Effector memory CD8-positive, alpha-beta T cell (primary cell): ENCODE measurements at places on chromosomes 1 and 21.

DNA sequence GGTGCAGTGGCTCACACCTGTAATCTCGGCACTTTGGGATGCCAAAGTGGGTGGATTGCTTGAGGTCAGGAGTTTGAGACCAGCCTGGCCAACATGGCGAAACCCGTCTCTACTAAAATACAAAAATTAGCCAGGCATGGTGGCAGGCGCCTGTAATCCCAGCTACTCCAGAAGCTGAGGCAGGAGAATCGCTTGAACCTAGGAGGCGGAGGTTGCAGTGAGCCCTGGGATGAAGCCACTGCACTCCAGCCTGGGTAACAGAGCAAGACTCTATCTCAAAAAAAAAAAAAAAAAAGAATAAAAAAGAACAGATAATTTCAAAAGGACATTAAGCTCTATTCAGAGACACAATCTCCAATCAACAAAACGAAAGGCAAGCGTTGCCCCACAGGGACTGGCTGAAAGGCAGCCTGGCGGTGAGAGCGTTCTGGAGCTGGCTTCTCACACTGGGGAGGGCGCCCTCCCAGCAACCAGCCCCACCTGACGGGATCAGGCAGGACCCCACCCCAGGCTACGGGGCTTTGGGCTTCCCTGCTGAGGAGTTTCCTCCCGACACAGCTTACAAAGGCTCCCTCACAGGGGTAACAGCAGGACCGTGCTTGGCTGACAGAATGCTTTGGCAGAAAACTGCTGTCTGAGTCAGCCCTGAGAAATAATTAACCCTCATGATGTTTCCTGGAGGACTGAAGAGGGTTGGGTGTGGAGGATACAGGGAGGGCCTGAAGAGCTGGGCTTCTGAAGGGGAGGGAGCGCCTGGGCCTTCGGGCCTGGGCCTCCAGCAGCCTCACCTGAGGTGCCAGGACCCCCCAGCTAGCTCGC is 31.1 kb upstream of the SRP9 start:
- no peak for DNase-seq

DNA sequence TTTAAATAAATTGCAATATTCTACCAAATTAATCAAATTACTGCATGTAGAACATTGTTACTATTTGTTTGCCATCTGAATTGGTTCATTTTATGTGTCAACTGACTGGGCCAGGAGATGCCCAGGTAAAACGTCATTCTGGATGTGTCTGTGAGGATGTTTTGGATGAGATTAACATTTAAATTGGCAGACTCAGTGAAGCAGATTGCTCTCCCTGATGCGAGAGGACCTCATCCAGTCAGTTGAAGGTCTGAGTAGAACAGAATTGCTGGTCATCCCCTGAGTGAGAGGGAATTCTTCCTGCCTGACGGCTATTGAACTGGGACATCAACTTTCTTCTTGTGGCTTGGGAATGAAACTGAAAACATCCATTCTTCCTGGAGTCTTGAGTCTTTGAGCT is 122.0 kb upstream of the GREM2 start:
- DNase-seq, result no peak

DNA sequence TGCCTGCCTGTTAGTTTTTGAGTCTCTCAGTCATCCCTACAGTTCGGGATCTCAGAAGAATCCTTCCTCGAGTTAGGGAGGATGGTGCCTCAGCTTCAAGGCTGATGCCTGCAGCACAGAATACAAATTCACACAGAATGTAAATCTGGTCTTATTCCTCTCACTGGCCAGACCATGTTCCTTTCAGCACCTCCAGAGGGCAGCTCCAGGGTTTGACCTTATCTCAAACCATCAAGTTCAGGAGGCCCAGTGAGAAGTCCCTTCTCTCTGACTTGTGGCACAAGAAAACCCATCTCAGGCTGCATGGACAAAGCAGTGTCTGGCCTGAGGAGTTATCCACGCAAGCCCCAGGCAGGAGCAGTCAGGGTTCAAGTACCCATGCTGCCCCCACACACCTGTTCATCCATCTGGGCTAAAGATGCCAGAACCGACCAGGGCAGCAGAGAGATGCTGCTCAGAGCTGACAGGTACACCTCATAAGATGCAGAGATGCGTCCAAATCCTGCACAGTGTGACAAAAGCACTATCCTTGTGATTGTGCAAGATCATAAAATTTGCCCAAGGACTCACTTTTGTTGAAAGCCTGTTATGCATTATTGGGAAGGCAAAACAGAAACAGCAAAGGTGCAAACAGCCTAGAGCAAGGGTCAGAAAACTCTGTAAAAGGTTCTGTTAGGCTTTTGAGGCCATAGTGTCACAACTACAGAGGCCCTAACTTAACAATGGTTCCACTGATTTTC is 49.8 kb downstream of the BCAR3 start:
- no peak for DNase-seq

GRCh38 chr1:159970932-159971342 is 16.9 kb upstream of the SLAMF9 start:
- no peak for DNase-seq

DNA sequence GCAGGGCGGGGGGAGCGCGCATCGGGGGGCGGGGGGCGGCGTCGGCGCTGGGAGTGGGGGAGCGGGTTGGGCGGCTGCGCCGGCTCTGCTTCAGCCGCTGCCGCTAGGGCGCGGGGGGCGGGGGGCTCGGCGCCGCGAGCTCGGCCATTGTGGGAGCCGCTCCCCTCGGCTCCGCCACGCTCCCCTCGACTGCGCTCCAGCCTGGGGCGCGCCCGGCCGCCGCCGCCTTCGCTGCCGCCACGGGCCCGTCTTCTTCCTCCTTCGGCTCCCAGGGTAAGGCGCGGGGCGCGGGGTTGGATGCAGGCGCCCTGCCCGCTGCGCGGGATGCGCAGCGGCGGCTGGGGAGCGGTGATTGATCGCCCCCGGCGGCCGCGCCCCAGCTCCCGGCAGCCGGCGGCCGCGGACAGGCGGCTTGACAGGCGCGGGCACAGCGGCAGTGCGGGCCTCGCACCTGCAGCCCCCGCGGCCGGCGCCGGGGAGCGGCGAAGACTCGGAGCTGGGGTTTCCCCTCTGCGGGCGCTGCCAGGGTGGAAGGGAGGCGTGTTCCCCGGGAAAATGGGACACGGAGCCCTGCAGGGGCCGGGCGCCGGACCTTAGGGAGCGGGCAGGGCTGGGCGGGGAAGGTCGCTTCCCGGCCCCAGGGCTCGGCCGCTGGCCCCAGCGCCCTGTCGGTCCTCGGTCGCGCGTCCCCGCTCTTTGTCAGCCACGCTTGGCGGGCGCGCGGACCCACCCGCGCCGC is 55.3 kb downstream of the NDUFS5 start:
- DNase-seq, result no peak

- DNase-seq, result no peak
Observed at GRCh38 chr1:13746342-13746741, 46.4 kb downstream of the PRDM2 start.

DNA sequence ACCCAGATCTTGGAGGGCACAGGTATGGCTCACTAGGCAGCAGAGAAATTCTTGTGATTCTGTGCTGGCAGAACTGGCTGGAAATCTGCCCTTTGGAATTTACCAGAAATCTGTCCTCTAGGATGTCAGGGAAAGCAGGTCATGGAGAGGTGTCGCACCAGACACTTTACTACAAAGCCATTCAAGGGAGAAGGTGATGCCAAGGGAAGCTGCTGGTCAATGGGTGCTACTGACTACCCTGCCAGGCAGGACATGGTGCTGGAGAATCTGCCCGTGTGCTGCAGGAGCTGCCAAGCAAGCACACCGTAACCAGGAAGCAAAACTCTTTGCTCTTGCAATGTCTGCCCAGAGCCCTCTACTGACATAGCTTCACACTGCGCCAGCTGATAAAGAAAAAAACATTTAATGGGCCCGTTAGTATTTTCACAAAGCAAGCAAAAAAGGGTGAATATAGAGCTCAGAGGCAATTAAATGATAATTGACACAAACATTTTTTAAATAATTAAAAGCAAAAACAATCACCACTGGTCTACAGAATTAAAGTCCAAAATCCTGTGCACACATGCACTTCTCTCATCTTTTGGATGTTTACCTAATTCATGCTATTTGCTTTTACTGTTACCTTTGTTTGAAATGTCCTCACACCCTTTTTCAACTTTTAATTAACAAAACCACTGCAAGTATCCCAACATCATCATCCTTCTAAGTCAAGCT is 7.2 kb upstream of the FBXO28 start:
- DNase-seq, result no peak

GRCh38 chr1:222820171-222820712 is 5.4 kb downstream of the DISP1 start:
- DNase-seq, result no peak

GRCh38 chr1:46067652-46068051 is 64.8 kb downstream of the PIK3R3 start:
- no peak for DNase-seq

- no peak for DNase-seq
Observed at GRCh38 chr21:45942755-45943629, 38.6 kb upstream of the COL6A1 start.

GRCh38 chr1:230320804-230321203 is 105.3 kb downstream of the PGBD5 start:
- no peak for DNase-seq

DNA sequence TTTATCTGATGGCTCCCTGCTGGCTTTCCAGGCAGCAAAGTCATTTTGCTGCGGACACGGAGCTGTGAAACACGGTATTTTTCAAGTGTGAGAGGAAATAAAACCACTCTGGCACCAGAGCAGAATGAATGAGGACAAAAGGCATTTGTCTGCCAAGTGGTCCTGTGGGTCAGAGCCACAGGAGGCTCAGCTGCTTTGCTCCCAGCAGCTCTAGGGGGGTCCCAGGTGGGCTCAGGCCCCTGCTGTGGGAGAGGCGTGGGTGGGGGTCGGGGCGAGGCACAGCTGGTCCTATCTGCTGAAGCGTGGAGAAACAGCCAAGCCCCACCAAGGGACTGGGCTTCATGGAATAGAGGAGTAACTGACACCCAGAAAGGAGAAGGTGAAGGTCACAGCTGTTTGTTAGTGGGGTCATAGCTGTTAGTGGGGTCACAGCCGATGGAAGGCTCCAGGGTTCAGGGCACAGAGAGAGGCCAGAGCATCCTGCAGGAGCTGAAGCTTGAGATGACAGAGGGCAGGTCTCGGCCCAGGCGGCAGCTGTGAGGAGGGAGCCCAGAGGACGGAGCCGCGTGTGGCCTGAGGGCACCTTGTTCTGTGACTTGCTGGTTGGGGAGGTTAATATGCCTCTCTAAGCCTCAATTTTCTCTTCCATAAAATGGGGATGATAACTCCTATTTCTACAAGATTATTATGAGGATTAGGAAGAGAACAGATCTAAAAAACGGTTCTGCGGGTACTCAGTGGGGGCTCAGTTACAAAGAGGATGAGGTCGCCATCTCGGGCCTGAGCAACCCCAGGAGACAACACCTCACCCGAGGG is 7.1 kb downstream of the KIF17 start:
- DNase-seq, result no peak

GRCh38 chr1:54499097-54499359 is 49.0 kb upstream of the ACOT11 start:
- no peak for DNase-seq

DNA sequence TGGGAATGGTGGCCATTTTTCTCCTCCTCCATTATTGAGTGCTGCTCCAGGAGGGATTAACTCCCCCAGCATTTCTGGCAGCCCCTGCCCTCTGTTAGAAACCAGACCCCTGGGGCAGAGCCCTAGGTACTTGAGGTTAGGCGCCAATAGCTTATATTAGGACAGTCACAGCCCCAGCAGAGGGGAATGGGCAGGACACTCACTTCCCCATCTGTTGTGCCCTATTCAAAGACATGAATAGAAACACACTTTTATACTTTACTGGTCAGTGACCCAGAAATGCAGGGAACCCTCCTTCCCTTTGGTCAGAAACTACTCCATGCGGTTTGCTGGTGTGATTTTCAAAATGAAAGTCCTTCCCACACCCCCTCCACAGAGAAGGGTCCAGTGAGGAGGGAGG is 267.7 kb downstream of the PTBP2 start:
- DNase-seq, result no peak

DNA sequence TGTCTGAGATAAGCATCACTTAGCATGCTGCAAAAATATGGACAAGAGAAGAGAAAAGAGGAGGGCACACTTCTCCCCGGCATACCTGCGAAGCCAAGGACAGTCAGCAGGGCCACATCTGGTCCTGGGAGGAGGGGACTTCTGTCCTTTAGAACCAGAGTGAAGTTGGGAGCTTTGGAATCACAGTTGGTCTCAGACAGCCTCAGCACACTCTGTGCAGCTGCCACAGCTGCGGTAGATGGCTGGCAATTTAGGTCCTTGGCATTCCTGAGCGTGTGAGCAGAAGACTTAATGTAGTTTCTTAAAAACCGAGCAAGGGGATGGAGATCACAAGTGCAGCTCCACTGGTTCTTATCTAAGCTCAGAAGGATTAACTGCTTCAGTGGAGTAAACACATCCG is 32.3 kb downstream of the LRRC53 start:
- DNase-seq, result no peak

DNA sequence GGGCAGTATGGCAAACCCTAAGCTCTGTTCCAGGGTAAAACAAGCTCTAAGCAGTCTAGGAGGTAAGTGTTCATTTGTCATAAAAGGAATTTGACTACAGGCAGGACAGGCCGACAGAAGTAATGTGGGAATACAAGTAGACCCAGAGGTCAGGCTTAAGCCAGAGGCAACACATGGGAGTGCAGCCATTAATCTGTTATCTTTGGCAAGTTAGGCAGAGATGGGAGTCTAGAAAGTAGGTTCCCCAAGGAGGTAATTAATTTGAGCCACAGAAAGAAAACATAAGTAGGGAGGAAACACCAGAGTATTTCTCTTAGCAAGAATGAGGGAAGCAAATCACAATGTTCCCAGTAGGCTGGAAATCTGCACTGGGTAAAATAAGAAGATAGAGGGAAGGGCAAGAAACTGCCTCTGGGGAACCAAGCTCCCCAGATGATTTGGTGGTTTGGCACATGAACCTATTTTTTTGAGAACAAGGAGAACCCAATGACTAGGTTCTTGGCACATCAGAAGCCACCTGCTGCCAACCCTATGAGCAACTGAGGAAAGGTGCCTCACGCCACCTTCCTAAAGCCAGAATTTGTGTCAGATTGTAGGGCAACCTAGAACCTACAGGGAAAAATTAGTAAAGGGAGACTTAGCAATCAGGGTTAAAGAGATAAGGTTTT is 636.4 kb upstream of the PLXNA2 start:
- DNase-seq, result no peak

GRCh38 chr1:31541194-31541593 is 35.1 kb upstream of the TINAGL1 start:
- DNase-seq, result no peak

DNA sequence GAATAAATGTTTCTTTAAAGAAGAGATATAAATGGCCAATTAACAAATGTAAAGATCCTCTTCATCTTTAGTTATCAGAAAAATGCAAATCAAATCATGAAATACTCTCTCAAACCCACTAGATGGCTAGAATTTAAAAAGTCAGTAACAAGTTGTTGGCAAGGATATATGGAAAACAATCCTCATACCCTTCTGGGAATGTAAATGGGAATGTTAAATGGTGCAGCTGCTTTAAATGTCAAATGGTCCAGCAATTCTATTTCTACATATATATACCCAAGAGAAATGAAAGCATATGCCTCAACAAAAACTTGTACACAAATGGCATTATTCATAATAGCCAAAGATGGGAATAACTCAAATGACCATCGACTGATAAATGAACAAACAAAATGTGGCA is 283.5 kb downstream of the RWDD3 start:
- DNase-seq, result no peak

- DNase-seq, result no peak
Observed at GRCh38 chr1:223197923-223198627, 55.0 kb upstream of the TLR5 start.
